ENCODE measurements at places on chromosomes 11 and 22.

DNA sequence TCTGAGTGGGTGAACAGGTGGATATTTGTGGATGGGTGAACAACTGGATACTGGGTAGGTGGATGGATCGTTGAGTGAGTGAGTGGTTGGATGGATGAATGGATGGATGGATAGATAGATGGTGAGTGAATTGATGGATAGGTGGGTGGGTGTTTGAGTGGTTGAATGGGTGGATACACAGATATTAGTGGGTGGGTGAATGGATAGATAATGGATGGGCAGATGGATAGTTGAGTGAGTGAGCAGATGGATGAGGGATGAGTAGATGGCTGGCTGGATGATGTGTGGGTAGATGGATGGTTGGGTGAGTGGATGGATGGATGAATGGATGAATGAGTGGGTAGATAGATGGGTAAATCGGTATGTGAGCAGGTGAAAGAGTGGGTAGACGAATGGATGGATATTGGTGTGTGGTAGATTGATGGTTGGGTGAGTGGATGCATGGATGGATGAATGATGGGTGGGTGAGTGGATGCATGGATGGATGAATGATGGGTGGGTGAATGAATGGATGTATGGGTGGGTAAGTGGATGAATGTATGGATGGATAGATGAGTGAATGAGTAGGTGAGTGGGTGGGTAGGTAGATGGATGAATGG is 406.7 kb downstream of the MN1 start:
- no peak for DNase-seq

DNA sequence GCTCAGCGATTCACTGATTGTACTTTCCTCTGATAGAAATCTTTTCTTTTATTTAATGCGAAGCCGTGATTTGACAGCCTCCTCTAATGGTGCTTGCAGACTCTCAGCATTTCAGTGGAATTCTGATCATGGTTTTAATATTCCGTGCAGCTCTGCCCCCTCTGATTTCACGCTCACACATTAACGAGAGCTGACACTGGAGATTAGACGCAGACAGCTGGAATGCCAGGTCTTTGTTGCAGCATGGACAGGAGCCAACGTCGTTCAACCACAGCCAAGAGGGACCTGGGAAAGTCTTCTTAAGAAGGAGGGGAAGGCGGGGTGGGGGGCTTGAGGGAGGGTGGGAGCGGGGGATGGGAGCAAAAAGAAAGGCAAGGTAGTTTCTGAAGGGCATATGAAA is 186.4 kb downstream of the BLID start:
- DNase-seq, result peak; percentile 40

DNA sequence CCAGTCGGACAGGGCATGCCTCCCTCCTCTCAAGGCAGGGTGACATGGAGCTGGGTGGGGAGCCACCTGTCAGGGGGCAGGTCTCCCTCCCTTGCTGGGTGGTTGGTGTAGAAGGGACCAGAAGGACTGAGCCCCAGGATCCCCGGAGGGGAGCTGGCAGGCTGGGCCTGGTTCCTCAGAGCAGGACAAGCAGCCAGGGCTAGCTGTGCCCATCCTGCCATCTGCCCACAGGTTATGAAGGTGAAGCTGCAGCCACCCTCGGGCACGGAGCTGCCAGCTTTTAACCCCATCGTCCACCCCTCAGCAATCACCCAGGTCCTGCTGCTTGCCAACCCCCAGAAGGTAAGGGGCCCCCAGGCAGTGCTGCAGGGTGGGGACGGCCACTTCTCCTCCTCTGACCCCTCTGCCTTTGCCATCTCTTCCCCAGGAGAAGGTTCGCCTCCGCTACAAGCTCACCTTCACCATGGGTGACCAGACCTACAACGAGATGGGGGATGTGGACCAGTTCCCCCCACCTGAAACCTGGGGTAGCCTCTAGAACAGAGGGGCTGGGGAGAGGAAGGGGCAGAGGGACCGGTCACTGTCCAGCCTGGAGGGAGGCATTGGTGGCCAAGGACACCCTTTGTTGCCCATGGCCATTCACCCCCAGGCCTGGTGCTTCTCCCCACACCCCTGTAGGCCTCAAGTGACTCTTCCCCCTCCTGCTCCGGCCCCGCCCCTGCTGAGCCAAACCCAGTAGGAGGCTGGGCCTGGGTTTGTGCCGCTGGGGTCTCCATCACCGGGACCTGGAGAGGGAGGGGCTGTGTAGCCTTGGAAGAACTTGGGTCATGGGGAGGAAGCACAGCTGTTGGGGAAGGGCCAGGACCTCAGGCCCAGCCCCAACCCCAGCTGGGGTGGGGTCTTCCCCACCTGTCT is 7.0 kb upstream of the SH3BP1 start:
- no peak for DNase-seq

GRCh38 chr22:42645938-42646568 is 3.1 kb downstream of the CYB5R3 start:
- no peak for DNase-seq

- no peak for DNase-seq
These were observed 26.2 kb downstream of the DNHD1 start for GRCh38 chr11:6523253-6523652.

DNA sequence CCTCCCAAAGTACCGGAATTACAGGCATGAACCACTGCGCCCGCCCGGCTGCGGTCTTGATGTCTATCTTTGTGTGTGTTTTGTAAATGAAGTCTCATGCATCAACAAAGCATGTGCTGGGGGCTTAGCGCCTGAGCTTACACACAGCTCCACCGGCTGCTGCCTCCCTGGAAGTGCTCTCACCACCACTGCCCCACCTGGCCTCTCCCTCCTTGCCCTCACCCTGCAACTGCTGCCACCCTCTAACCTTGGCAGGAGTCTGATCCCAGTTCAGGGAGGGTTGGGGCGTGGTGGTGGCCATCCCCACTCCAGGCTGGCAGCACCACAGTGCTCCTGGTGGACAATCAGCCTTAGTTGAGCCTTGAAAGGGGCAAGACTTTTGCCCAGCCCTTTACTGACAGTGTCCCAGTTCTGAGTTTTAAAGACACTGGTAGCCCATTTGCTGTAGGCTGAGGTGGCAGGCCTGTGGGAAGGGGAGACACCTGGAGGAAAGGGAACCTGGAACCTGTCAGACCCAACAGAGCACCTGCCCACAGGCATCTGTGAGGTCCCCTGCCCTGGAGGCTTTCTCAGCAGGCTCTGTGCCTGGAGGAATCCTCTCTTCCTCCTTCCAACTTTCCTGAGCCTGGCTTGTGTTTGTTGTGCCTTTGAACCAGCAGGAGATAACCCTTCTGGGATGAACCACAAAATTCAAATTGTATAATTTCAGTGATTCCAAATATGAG is 42.4 kb upstream of the WEE1 start:
- DNase-seq, result no peak

DNA sequence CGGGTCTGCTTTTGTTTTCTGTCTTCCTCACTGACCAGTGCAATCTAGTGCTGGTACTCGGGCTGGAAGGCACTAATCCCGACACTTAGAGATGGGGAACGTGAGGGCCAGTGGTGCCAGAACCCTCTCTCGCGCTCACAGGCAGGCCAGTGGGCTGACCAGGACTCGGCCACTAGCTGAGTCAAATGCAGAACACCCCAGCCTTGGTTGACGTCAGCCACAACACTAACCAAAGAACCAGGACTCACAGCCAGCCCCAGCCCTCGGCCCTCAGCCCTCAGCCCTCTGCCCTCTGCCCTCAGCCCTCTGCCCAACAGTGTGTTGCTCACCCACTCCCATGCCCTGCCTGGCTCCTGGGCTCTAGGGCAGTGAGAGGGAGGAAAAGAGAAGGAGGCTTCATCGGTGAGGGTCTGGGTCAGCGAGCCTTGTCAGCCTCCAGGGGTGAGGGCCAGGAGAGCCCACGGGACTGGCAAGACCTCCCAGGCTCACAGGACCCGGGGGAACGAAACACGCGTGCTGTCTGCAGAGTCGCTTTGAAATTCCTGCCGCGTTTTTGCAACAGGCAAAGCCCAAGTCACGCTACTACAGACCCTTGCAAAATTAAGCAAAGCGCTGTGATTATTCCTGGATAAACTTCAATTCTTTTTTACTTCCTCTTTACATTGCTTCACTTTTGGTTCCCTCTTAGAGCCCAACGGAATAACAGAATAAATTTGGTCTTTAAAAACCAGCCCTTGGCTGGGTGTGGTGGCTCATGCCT is 27.5 kb downstream of the KIAA0930 start:
- DNase-seq, result peak; percentile 46

GRCh38 chr11:31874631-31875191 is 63.6 kb upstream of the PAX6 start:
- DNase-seq, result no peak
